GM12892 (cell line): ENCODE measurements at places on chromosomes 5 and 9.

DNA sequence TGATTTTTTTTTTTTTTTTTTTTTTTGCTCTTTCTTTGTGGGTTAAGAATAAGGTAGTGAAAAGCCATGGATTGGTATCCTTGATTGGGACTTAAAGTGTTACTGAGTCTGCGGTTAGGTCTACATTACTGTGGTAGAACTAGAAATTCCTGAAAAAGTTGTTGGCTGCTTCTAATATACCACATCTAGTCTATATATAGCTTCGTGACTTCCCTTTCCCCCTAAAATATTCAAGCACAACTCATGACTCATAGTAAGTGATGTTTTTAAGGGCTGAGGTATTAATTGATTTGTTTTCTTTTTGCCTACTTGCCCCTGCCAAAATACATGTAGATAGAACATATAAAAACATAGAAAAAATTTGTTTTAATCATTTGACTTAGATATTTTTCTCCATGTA lies 247.6 kb downstream of the TMEM232 start:
- no peak for DNase-seq

DNA sequence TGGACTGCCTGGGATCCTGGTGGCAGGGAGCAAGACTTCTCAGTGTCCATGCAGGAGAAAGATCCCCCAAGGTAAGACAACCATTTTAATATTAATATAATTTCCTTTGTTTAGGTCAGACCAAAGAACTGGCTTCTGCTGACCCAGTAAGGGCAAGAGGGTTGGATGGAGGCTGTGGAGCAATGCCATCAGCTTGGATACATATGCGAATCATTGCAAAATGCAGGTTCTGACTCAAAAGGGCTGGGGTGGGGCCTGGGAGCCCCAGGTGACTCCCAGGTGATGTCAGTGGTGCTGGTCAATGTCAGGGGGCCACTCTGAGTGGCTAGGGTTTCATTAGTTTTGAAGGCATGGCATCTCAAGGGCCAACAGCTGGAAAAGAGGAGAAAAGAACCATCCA lies 88.9 kb upstream of the PANK3 start:
- DNase-seq: no peak

DNA sequence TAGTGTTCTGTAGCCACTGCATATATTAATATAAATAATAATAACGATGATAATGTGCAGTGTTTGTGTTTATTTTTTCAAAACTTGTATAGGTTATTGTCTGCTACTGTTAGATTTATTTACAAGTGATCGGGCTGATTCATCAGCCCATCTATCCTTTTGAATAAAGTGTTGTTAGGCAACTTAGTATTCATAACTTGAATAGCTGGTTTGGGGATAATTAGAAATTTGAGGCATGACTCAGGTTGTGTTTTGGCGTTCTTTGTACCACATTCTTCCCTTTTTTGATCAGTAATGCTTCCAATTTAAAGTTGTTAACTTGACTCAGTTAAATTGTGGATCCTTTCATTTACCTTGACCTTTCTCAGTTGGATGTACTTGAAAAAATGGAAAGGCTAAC lies 69.7 kb downstream of the FOCAD start:
- DNase-seq: no peak

DNA sequence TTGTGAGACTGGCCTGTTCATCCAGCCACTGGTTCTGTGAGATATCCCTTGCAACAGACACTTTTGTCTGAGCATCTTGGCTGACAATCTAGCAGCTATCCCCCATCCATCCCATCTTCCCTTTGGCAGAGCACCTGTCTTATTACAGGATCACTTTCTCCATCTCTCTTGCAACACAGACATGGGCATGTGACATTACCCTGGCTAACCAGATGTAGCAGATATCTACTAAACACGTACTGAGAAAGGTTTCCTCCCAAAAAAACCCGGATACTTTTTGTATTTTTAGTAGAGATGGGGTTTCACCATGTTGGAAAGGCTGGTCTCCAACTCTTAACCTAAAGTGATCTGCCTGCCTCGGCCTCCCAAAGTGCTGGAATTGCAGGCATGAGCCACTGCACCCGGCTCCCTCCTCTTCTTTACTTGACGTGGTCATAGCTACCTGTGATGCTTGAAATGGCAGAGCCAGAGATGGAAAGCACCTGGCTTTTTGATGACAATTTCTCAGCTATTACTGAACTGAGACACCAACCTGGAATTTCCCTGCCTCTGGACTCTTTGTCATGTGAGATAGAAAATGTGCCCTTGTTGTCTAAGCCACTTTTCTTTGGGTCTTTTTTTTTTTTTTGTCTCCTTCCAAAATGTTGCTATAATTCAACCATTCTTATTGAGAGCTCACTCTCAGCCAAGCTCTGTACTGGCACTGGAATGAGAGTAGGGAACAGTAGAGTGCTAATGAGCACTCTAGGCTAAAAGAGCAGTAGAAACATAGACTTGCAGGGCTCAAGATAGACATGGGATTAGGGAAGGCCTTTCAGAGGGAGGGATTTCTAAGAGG lies 32.6 kb downstream of the FNBP1 start:
- DNase-seq: no peak

- DNase-seq: no peak
Observed at GRCh38 chr9:130521715-130522114, 57.7 kb upstream of the FUBP3 start.

GRCh38 chr5:170571281-170571731 lies 67.5 kb downstream of the KCNIP1 start:
- DNase-seq: no peak

- DNase-seq: no peak
Observed at GRCh38 chr9:105044518-105044917, 116.6 kb upstream of the ABCA1 start.

DNA sequence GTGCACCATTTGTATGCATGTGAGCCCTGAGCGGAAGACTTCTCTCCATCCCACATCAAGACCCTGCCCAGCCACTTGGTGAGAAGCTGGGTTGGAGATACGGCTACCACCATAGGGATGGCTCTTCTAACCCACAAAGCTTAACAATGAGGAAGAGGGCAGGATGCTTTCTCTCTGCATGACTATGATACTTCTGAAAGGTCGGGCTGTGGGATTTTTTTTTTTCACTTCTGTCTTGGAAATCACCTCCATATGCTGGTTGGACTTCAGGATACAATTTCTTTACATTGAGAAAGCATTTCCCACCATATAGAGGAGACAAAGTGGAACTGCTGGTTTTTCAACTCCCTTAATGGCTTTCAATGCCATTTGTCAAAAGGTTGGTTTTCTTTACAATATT lies 30.5 kb downstream of the ZNF366 start:
- no peak for DNase-seq

- no peak for DNase-seq
Observed at GRCh38 chr5:83639911-83640310, 80.7 kb downstream of the HAPLN1 start.

- no peak for DNase-seq
Observed at GRCh38 chr5:54230936-54231685, 79.3 kb downstream of the ARL15 start.

GRCh38 chr5:143245929-143246561 lies 157.4 kb downstream of the NR3C1 start:
- no peak for DNase-seq

GRCh38 chr9:125631391-125632085 lies 75.5 kb downstream of the MAPKAP1 start:
- DNase-seq: no peak

- no peak for DNase-seq
Observed at GRCh38 chr5:2670940-2671339, 80.5 kb downstream of the IRX2 start.

DNA sequence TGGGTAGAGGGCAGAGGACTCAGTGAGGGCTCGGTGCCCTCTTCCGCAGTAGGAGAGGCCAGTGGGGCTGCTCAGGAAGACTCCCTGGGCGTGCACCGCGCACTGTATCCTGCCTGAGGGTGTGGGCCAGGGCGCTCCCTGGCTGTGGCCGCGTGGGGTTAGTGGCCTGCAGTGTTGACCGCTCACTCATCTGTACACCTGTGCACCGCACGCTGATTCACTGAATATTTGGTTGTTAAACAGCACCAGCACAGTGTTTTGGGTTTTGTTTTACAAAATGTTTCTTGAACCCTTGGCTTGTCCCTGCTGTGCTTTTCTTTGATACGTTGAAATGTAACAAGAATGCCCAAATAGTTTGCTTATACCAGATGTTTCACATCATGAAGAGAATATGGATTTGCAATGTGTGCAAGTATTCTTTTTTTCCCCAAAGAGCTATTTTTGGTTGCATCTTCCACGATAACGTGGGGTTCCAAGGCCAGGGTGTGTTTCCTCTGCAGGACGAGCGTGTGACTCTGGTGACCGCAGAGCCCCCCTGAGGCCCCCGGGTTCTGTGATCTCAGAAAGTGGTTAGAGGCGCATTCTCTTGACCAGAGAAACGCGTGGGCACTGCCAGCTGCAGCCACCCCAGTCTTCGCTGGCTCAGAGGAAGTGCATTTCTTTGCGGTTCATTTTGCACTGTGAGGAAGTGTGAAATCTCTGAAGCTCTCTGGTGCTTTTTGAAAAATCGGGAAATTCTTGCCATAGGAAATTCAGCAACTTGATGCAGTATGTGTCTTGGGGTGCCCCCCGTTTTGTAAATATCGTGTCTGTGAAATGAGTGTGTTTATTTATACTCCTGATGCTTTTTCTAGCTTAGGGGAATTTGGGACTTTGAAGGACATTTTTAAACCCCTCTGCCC lies 46.9 kb downstream of the AHRR start:
- DNase-seq: no peak
